ENCODE measurements at places on chromosomes 2 and 18. TPM values are rescaled to one million over a fixed set of nuclear protein-coding genes. Genes with fewer than 3 reads are reported as not detected.

- no peak for DNase-seq
These were observed 39.6 kb downstream of the EMX1 start for GRCh38 chr2:72956936-72957335.

The SERPINB10 gene
- not detected for total RNA-seq

DNA sequence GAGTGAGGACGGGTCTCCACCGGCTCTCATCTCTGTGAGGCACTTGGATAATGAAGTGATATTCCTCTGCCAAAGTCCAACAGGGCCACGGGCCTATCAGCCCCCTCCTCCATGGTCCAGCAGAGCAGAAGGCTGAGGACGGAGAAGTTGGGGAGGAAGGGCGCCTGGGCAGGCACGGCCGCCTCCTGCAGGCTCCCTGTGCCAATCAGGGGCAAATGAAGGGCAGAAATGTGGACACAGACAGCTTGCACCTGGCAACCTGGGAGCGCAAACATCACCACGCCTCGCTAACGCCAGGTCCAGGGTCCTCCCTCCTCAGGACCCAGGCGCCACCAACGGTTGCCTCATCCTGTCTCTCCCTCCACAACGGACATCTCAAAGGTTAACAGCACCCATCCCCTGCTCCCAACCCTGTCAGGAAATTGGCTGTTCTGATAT is 24.3 kb downstream of the SMAD7 start:
- no peak for DNase-seq

DNA sequence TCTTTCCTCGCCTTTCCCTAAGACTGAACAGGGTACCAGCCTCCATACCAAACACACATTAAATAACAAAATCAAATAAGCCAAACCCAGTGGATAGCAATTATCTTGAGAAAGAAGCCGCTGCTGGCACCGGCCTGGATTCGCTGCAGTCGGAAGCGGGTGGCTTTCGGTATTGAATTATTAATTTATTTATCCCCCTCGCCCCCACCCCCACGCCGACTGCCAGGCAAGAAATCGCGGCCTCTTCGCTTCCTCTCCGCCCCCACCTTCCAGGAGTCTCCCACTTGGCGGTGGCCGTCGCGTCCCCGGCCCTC is 370 bp upstream of the ZNF804A start:
- DNase-seq = peak; percentile 19

- DNase-seq = no peak
These were observed 97.3 kb upstream of the SERPINE2 start for GRCh38 chr2:224136396-224136795.

- no peak for DNase-seq
These were observed 7.4 kb upstream of the TMEM87B start for GRCh38 chr2:112047537-112048235.

The ITSN2 gene
- total RNA-seq = 48.9 TPM

DNA sequence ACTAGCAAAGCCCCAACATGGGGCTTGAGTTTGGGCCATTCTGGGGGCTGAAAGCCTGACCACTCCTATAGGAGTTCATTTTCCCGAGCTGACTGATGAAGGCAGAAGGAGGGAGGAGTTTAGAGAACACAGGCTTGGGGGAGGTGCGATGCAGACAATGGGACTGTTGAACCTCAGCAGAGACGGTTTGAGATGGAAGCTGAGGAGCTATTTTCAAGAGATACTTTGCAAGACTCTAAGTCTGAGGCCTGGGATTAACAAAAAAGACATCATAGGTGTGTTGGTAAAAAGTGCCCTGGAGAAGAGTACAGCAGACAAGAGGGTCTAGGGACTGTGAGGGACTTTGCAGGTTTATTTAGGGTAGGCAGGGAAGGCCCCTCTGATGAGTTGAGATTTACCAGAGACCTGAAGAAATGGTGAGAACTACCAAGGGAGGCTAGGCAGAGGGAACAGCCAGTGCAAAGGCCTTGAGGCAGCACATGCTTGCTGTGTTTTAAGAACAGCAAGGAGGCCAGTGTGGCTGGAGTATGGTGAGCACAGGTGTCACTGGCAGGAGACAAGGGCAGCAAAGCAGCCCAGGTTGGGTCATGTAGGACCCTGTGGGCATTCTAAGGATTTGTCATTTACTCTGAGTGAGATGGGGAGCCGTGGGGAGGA is 31.6 kb downstream of the PCBP1 start:
- no peak for DNase-seq

DNA sequence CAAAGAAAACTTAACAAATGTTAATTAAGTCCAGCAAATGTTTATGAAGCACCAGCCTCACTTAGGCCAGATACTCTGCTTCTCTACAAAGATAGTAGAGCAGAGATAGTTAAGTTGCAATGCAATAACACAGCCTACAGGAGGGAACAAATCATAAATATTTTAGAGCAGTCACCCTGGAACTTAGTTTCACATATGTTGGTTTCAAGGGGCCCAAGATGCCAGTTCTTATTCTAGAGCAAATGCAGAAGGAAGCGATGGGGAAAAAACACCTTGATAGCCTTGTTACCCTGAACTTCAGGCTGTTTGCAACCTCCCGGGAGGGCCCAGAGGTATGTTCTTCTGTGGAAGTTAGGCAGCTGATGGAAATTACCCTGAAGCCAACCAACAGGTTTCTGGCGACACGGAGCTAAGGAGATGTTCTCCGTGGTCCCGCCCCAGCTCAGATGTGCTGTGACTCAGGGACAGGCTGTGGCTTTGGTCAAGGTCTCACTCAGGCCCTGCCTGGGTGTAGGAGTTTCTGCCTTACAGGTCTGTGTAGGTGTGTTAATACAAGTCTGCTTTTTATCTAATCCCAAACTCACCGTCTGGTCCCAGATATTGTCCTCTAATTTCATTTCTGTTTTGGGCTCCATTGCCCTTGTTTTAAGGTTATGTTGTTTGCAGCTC is 3.8 kb downstream of the CTIF start:
- no peak for DNase-seq

The CTNNA2 gene
- total RNA-seq = 0.31 TPM

The KCNS3 gene
- total RNA-seq = 4.4 TPM

DNA sequence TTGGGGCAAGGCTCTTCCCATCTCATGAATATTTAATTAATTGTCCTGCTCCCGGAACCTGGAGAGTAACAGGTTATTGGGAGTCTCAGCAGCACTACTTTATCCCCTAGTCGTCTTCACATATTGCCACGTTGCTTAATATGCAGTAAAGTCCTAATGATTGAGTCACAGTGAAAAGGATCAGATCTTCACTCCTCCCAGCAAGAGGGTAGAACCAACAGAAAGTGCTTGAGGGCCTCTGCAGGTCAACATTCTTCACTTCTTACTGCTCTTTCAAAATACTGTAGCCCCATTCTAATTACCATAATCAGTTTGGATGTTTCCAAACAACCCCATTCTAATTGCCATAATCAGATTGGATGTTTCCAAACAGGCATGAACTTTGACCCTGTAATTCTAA is 801.0 kb downstream of the LRRTM4 start:
- no peak for DNase-seq

DNA sequence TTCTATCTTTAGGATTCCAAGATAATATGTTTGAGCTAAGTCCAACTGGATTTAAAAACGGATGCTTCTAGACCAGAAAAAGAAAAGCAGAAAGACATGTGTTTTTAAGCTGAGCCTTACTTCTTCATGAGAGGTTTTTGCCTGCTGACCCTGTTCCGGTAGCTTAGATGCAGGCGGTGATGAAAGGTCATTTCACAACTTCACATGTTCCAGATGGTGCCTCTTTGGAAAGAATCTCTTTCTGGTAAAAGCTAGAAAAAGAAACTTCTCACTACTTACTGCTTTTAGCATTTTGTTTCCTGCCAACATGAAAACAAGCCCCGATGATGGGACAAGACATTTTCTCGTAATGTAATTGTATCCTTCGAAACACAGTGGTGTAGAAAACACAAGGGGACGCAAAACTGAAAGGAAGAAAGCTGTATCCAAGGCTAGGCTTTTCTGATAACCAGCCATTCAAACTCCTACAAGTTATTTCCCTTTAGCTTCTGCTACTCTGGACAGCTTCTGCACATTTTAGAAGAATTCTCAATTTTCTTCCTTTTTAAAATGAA is 407.3 kb upstream of the LYPD1 start:
- no peak for DNase-seq

- no peak for DNase-seq
These were observed 24.0 kb downstream of the CROCC2 start for GRCh38 chr2:240930096-240930630.

- no peak for DNase-seq
These were observed 72.2 kb upstream of the OTOS start for GRCh38 chr2:240212425-240213225.

The ARHGEF33 gene
- 0.09 TPM for total RNA-seq

The NOSTRIN gene
- 1.6 TPM for total RNA-seq

DNA sequence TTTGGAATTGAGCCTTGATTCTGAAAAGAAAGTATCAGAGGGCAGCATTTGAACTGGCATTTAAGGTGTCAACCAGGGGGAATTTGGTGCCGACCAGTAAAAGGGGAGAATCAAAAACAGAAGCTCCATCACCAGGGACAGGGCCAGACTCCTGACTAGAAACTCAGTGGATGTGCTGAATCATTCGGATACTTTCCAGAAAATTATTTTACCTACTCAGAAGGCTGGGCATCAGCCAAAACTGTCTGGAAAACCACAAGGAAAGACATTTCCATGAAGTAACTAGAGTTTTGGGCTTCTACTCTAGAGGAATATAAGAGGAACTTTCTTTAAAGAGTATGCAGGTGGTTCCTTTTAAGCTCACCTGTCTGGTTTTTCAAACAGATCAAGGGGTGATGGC is 756.6 kb downstream of the RNF144A start:
- peak; percentile 35 for DNase-seq

DNA sequence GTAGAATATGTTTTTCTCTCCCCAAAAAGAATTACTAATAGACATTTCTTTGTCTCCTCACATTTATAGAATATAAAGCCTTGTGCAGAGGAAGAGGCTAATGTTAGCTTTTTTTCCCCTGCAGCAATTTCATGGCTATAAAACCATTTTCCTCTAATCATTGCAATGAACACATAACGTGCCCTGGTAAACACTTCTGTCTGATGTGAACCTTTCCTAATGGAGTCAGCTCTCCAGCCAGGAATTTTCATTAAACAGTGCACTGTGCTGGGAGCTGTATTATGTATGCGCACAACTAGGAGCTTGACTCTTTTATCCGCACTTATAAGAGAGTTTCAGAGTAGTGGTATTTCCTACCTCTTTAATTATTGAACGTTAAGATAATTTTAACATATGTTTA is 63.9 kb upstream of the SPATS2L start:
- DNase-seq = no peak

The AQP4 gene
- not detected for total RNA-seq

DNA sequence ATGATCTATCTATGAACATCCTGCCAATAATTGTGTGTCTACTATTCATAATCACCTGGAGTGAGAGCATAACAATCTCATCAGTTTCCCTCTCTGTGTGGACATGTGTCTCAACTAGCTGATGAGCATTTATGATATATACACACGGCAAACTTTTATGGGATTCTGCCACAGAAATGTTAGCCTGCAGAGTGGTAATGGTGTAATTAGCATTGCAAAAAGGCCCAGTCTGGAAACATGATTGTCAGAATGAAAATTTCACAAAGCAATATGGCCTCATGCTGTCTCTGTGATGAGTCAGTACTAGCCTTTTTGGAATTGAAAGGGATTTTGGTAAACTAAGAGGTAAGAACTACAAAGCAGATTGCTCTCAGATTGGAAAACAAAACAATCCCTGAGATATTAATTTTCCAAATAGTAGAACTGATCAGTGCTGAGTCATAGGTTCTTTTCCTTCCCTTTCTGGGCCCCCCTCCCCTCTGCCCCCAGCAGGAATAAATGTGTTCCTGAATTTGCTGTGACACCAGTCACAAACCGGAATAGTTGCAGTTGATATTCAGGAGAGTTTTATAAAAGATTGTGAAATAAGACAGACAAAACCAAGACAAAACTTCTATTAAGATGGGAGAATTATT is 189.2 kb downstream of the OSR1 start:
- no peak for DNase-seq

GRCh38 chr2:105357122-105357521 is 19.8 kb downstream of the C2orf49 start:
- no peak for DNase-seq
